ENCODE measurements at places on chromosomes 6 and 20. TPM values are rescaled to one million over a fixed set of nuclear protein-coding genes. Genes with fewer than 3 reads are reported as not detected.

Gene DOK5
- not detected for total RNA-seq

Gene C20orf141
- not detected for total RNA-seq

Gene HSPA1L
- total RNA-seq: 0.71 TPM

Gene CYP24A1
- total RNA-seq: 0.51 TPM

Gene LY6G6D
- total RNA-seq: not detected

Gene ZBP1
- total RNA-seq: not detected

Gene PET117
- 24.0 TPM for total RNA-seq

Gene ZNF343
- 10.3 TPM for total RNA-seq

Gene SLC35D3
- not detected for total RNA-seq

DNA sequence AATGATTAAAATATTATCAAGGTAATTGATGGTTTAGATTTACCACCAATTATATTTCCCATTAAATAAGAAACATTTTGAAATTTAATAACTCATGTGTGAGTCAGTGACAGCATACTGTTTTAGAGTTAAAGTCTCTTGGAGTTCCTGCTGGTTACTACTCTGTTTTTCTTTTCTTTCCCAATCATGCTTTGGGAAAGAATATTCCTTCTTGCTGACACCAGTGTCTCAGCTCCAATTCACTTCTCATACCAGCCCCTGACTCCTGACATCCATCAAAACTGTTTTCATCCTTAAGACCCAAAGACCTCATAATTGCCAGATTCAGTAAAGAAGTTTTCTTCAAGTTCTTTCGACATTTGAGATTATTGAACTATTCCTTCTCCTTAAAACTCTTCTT is 50.3 kb downstream of the AIG1 start:
- no peak for DNase-seq

- no peak for DNase-seq
Measured at GRCh38 chr6:136550045-136550329, 235 bp downstream of the MAP7 start.

GRCh38 chr6:132236744-132237143 is 164.5 kb downstream of the MOXD1 start:
- DNase-seq: no peak

DNA sequence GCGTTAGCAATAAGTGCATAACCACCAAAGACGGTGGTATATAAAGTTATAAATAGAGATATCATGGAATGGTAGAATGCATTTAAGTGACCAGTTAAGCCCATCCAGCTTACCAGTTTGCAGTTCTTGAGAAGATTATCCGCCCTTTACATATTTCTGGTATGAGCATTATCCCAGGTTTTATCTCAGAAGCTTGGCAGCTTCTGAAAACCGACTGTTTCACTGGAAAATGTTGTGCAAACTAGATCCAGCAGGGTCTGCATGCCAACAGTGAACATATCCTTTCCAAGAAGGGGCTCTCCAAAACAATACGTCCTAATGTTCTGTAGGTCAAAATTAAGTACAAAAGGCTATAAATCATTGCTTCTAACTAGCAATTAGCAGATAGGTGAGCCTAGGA is 29.5 kb upstream of the SHLD1 start:
- DNase-seq: no peak

- no peak for DNase-seq
Measured at GRCh38 chr6:70280400-70280853, 22.5 kb downstream of the COL9A1 start.

DNA sequence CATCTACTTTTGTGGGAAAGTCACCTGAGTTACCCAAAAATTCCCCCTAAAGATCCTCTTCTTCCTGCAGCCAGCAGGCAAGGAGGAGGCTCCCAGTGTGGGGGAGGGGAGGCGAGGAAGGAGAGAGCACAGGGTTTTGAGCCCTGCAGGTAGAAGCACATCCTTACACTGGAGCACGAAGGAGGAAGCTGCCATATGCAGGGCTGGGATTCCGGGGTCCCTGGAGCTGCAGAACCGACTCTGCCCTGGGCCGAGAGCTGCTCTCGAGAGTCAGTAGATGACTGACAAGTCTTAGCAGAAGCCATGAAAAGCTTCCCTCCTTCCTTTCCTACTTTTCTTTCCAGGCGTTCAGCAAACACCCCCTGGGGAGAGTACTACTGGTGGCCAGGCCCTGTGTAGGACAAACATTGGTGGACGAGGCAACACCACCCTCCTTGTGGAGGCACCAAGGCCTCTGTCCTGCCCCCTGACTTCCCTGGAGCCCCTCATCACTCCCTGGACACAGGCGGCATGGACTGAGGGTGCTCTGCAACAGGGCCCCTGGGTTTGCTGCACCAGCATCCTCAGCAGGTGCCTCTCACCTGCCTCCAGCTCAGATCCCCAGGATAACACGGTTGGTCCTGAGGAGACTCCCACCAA is 211.7 kb upstream of the CST7 start:
- DNase-seq: no peak

DNA sequence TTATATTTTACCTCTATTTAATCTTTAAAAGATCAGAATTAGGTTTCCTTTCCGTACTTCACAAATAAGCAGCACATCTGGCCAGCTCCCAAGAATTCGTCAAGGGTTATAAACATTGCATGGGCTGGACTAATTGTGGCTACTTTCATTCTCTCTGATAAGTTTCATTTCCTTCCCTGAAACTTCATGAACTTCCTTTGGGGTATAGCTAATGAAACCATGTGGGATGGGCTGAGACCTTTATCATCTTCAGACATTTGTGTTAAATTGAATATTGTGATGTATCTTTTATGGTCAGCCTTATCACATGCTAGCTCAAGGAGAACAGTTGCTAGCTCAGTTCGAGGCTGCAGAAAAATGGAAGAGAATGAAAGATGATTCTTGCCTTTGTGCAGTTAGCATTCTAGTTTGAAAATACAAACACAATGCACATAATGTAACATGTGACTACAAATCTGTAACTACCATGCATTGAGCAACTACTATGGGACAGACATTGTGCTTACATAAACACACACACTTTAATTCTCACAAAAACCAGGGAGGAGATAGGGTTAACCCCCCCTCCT is 1.7 kb upstream of the GMPR start:
- DNase-seq: peak; percentile 57

- DNase-seq: no peak
Measured at GRCh38 chr6:107600121-107600520, 110.2 kb downstream of the SOBP start.

GRCh38 chr6:5085648-5086293 is 630 bp downstream of the PPP1R3G start:
- peak; percentile 11 for DNase-seq

- no peak for DNase-seq
Measured at GRCh38 chr20:62975812-62976508, 23.5 kb downstream of the SLC17A9 start.

- DNase-seq: no peak
Measured at GRCh38 chr20:37630993-37631392, 62.8 kb upstream of the CTNNBL1 start.

- no peak for DNase-seq
Measured at GRCh38 chr6:3412779-3413500, 43.9 kb downstream of the SLC22A23 start.

- peak; percentile 26 for DNase-seq
Measured at GRCh38 chr6:25137480-25137879, 141.7 kb upstream of the CARMIL1 start.

DNA sequence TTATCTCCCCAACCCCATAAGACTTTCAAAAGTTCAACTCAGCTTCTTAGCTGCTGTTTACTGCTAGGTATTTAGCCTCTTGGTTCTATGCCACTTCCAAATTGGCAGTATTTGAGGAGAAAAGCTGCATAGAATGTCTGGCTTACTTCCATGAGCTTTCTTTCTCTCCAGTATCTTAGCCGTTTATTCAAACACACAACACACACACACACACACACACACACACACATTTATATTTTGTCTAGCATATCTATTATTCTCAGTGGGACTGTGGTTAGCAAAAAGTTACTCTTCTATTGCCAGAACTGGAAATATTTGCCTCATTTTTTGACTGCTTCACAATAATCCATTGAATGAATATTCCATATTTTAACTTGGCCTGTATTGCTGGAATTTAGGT is 634.2 kb upstream of the IMPG1 start:
- DNase-seq: no peak

DNA sequence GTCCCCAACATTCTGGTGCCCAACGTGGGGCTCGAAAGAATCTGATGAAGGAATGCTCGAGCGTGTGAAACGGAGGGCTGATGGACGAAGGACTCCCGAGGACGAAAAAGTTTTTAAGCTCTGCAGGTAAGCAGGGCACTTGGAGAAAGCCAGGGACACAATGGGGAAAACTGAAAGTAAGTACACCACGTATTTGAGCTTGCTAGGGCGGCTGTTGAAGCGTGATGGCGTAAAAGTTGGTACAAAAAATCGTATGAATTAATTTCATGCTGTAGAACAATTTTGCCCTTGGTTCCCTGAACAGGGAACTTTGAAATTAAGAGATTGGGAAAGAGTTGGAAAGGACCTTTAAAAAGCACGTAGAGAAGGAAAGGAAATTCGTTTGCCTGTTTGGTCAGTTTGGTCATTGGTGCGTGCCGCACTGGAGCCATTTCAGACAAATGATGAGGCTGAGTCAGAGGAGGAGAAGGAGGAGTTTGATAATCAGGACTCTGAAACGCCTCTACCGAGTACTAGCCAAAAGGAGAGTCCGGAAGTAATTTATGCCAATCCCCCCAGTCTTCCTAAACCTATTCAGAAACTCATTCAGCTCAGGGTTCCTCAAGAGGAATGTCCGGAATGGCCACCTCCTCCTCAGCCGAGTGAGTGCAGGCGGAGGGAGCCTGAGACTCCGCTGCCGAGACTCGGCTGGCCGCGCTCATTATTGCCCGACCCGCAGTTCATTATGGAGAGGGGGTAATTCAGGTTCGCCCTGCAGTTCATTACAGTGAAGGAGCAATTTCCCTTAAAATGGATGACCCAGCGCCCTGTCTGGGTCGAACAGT is 59.2 kb upstream of the PRSS16 start:
- DNase-seq: peak; percentile 74
